ENCODE measurements at places on chromosomes 11 and 22.

GRCh38 chr22:41341990-41342389 lies 39.8 kb upstream of the TEF start:
- DNase-seq = no peak

GRCh38 chr11:44112091-44112821 lies 16.8 kb downstream of the EXT2 start:
- DNase-seq = no peak

GRCh38 chr11:62546929-62547625 lies 471 bp upstream of the AHNAK start:
- DNase-seq = no peak

DNA sequence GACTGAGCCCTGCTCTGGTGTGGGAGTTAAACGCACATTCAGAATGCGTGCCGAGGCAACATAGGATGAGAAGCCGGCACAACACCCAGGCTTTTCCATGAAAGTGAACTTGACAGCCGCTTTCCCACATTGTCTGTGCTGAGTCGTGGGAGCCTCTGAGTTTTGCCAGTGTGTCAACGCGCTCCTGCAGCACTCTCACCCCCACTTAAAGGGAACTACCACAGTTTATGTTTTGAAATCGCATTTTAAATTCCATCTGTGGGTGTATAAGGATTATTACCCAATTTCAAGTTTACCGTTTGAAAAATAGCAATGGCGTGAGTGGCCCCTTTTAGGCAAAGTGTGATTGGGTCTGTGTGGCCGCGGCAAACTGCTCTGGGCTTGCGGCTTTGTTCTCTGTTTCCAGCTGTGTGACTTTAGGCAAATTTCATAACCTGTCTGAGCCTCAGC lies 81.5 kb downstream of the FBLN1 start:
- DNase-seq = no peak

DNA sequence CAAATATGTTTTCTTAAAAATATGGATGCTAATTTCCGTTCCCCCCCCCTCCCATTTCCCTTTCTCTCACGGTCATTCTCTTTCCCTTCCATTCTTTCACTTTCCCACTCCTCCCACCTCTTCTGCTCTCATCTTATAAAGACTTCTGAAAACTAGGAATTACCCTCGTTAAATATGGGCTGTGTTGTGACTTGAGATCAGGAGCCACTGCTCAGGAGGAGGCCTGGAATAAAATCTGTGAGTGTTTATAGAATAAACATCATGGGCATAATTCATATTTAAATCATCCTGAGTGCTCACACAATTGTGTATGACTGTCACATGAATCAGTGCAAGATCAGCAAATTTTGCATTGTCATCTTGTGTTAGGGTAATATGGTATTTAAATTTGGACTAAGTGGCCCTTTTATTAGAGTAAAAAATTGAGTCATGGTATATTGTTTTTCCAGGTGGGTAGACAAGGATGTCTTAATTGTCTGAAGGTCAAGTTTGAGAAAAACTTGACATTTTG lies 208.0 kb downstream of the DDX10 start:
- no peak for DNase-seq

DNA sequence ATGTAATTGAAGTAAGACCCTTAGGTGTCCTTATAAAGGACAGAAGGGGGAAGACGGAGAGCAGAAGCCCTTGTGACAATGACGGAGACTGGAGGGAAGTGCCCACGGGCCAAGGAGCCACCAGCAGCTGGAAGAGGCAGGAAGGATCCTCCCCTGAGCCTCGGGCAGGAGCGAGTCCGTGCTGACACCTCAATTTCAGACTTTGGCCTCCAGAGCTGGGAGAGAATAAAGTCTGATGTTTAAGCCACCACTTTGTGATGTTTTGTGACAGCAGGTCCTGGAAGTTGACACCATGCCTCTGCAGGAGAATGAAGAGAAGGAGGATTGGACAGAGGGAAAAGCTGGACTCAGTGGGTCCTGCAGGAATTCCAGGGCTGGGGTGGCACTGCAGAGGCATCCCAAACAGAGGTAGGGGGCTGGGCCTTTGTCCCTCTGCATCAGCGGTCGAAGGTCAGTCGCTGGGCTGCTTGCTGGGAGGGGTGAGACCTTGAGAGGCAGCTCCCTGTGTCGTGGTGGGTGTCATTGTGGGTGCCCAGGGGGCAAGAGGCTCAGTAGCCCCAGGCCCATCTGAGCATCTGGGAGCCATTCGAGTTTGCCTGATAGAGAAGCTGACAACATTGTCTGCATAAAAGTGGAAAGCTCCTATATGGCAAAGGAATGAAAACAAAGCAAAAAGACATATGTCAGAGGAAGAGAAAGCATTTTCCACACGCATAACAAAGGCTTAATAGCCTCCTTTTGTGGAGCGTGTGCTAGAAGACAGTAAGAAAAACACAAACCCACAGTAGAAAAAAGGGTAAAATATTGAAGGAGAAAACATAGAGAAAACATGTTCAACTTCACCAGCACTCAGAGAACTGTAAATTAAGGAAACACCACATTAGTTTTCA lies 68.8 kb downstream of the RTL6 start:
- no peak for DNase-seq

- DNase-seq = no peak
These were observed 915 bp downstream of the FEZ1 start for GRCh38 chr11:125494974-125495725.

DNA sequence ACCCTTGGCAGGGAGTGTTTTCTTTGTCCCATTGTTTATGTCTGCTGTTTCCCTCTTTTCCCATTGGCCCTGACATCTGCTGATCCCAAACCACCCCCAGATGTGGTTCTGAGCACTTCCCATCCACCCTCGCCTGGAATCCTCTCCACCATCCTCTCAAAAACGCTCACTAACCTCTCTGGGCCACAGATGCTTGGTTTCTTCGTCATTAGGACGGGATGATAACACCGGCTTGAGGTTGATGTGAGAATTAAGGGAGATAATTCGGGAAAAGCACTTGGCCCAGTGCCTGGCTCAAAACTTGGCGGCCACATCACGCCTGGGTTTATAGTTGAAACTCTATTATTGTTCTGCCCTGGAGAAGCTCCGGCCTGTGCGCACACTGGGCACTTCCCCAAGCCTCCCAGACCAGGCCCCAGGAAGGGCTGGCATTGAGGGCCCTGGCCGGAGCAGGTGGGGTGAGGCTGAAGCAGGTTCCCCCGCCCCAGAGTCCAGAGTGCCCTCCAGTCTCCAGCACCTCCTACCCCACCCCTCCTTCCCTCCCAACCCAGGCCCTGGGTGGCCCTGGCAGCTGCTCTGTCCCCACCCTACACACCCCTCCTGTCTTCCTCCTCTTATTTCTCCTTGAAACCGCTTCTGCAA lies 63.7 kb downstream of the CYTH4 start:
- DNase-seq = no peak

DNA sequence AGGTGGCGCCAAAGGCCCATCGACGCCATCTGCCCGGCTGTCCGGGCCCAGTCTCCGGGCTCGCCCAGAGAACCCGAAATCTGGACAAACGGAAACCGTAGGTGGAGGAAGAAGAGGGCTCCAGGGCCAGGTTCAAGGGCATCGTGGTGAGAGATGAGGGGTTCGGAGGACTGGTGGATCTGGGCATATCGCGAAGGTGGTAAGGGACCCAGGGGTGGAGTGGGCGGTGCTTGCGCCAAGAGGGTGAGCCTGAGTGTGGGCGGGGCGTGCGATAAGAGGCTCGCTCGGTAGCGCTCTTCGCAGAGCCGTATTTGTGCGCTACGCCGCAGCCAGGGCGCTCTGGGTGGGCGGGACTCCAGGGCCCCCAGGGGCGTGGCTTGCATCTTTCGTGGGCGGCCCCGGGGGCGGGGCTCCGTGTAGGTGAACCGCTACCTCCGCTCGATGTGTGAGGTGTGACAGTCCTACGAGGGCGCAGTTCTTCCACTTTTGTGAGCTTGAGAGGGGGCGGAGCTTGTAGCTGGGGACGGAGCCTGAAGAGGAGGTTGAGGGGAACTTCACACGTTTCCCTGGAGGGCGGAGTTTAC lies 4.8 kb downstream of the CD248 start:
- DNase-seq = peak; percentile 85

GRCh38 chr11:34423300-34423699 lies 15.4 kb upstream of the CAT start:
- DNase-seq = no peak

GRCh38 chr22:27630754-27631153 lies 170.8 kb downstream of the MN1 start:
- DNase-seq = no peak

DNA sequence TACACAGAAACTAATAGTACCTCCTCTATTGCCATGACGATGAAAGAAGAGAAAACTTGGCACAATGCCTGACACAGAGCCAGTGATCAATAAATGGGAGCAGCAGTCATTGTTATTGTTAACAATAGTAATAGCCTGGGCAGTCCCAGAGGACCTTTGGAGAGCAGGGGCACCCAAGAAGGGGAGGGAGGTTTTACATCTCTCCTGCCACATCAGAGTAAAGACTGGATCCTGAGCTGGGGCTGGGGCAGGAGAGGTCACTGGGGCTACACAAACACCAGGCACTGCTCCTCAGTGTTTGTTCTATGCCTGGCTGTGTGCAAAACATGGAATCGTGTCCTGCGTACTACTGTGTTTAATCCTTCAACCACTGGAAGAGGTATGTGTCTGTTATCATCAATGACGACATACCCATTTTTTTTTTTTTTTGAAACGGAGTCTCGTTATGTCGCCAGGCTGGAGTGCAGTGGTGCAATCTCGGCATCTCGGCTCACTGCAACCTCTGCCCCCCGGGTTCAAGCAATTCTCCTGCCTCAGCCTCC lies 25.0 kb upstream of the CREB3L1 start:
- DNase-seq = no peak

DNA sequence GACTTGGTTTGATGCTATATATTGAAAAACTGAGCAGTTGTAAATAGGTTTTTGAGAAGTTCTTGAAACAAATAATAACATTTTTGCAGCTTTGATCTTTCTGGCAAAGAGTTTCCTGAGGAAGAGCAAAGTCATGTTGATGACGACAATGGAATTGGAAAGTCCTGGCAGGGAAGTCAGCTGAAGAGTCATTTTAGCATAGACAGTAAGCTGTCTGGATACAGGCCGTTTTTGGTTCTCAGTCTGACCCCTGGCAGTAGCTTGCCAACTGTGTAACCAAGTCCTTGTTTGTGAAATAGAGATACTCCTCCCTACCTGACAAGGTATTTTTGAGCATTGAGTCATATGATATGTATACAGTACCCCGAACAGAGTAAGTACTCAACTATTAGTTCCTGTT lies 193.3 kb downstream of the C11orf91 start:
- no peak for DNase-seq

- DNase-seq = no peak
These were observed 210.3 kb downstream of the DDX10 start for GRCh38 chr11:108875134-108875533.

DNA sequence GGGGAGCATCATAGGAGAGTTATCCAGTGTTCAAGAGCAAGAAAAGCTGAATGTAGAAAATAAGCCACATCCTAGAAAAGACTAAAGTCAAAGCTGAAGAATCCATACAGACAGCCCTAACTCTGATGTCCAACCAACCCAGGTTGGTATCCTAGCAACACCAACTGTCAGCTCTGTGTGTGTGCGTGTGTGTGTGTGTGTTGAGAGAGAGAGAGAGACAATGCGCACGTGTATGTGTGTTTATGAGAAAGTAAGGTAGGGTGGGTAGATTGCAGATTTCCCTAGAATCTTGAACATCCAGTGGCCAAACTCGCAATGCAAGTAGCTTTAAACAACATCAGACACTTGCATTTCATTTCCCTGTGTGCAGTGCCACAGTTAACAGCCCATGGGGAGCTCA lies 274.9 kb downstream of the FAM181B start:
- no peak for DNase-seq

GRCh38 chr11:127143251-127143650 lies 142.7 kb upstream of the KIRREL3 start:
- DNase-seq = no peak

GRCh38 chr11:35943713-35944502 lies at the start of gene LDLRAD3:
Gene LDLRAD3 (plus strand): TSS chr11:35944062. CDS start chr11:35944099, 37 bp downstream.
- DNase-seq = peak; percentile 20

DNA sequence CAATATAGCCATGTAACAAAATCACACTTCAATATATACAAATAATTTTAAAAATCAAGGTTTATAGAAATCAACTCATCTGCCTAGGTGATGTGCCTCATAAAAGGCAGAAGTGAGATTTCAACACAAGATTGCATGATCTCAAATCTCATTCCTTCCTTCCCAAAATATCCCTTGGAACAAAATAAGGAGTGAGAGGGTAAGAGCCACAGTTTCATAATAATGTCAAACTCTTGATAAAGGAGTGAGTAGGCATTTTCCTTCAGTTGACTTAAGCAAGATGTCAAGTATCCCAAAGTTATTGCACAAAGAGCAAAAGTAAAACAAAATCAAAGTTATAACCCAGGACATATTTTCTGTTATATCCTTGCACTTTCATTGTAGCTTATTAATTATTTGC lies 81.3 kb downstream of the C22orf31 start:
- DNase-seq = no peak

DNA sequence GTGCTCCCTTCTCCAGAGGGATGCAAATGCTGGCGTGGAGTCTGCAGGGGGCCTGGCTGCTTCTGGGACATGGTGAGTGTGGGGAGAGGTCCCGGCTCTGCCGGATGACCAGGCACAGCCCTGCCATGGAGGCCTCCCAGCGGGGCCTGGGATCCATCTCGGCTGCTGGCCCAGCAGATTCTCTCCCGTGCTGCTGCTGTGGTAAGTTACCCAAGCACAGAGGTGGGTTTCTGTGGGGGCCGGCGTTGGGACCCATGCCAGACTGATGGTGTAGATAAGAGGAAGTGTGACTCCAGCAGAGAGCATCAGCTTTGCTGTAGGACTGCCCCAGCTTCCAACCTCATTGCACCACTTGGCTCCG lies 147.5 kb upstream of the B3GAT1 start:
- DNase-seq = no peak

- DNase-seq = no peak
These were observed 134.1 kb downstream of the SLC17A6 start for GRCh38 chr11:22472306-22472705.

DNA sequence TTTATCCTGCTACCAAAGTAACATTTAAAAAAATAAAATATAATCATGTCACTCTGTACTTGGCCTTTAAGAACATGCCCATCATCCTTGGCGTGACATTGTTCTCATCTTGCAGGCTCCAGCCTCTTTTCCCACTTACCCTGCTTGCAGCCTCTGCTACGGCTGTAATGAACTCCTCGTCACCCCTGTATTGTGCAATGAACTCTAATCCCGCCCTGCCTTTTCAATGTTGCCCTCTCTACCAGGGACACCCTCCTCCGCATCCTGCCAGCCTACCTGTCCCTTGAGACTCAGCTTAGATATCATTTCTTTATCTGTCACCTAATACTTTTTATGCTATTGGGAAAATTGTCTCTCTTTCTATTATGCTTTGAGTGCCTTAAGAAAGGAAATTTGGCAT lies 12.6 kb upstream of the MMP20 start:
- no peak for DNase-seq

Measured in activated CD4-positive, alpha-beta T cell treated with anti-CD3 and anti-CD28 coated beads for 24 hours (primary cell).